Activated CD4-positive, CD25-positive, alpha-beta regulatory T cell treated with anti-CD3 and anti-CD28 coated beads, Interleukin-2, amount 50 U/mL, for 72 hours (primary cell): ENCODE measurements at places on chromosomes 1 and 21.

DNA sequence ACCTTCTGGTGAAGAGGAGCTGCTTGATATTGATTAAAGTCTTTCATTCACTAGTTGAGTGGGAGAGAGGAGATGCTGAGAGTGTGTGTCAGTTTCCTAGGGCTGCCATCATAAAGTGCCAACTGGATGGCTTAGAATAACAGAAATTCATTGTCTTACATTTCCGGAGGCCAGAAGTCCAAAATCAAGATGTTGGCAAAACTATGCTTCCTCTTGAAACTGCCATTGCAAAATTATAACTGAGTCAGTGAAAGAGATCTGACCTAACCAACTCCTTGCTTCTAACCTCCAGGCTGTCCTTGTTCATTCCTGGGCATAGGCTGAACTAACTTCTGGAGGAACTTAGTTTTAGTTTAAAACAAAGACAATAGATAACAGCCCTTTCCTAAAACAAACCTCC lies 47.1 kb downstream of the PTGS2 start:
- DNase-seq, result no peak

GRCh38 chr1:98896711-98897445 lies 107.8 kb downstream of the PLPPR5 start:
- no peak for DNase-seq

- DNase-seq, result no peak
Measured at GRCh38 chr1:41622859-41623732, 138.6 kb upstream of the EDN2 start.

GRCh38 chr1:228366866-228367741 lies 39.5 kb downstream of the TRIM11 start:
- DNase-seq, result no peak
